Hair follicular keratinocyte (primary cell): ENCODE measurements at places on chromosomes 1 and 21. TPM values are rescaled to one million over a fixed set of nuclear protein-coding genes. Genes with fewer than 3 reads are reported as not detected.

TMOD4 gene
- 1.2 TPM in 1 of 2 replicates, not detected in the other for total RNA-seq

DPYD gene
- total RNA-seq: 5.0 and 7.7 TPM in 2 replicates

PRAMEF11 gene
- total RNA-seq: not detected in 2 replicates

KCNAB2 gene
- 1.6 and 11.3 TPM in 2 replicates for total RNA-seq

IL20 gene
- 5.0 and 13.7 TPM in 2 replicates for total RNA-seq

HSD3B1 gene
- not detected in 2 replicates for total RNA-seq

LRRC3 gene
- total RNA-seq: 1.9 and 3.3 TPM in 2 replicates

OR2L8 gene
- total RNA-seq: not detected in 2 replicates

ACTA1 gene
- not detected in 2 replicates for total RNA-seq

VCAM1 gene
- not detected in 2 replicates for total RNA-seq

XCL2 gene
- not detected in 2 replicates for total RNA-seq

PEF1 gene
- 82.5 and 89.6 TPM in 2 replicates for total RNA-seq

MUL1 gene
- 30.5 and 34.2 TPM in 2 replicates for total RNA-seq

RHEX gene
- total RNA-seq: not detected in 2 replicates

GPR25 gene
- total RNA-seq: not detected in 2 replicates

TCP10L gene
- not detected in 2 replicates for total RNA-seq

ASTN1 gene
- not detected in 2 replicates for total RNA-seq

S100A9 gene
- 1,435 and 1,560 TPM in 2 replicates for total RNA-seq

FAM72C gene
- total RNA-seq: 1.2 and 5.9 TPM in 2 replicates

LRRC40 gene
- 17.6 and 23.2 TPM in 2 replicates for total RNA-seq

FAM110D gene
- not detected in 2 replicates for total RNA-seq

CYP4A11 gene
- total RNA-seq: not detected in 2 replicates

RXFP4 gene
- total RNA-seq: 0.23 TPM in 1 of 2 replicates, not detected in the other

ZNF593OS gene
- not detected in 2 replicates for total RNA-seq

KRTAP10-1 gene
- total RNA-seq: not detected in 2 replicates

OR2L3 gene
- not detected in 2 replicates for total RNA-seq

CEPT1 gene
- 30.9 and 37.5 TPM in 2 replicates for total RNA-seq

TRIM45 gene
- 1.6 and 2.7 TPM in 2 replicates for total RNA-seq

ZNF593 gene
- 55.7 and 57.6 TPM in 2 replicates for total RNA-seq

IVL gene
- 5.2 and 10.2 TPM in 2 replicates for total RNA-seq

WNT4 gene
- total RNA-seq: 0.08 TPM in 1 of 2 replicates, not detected in the other

ADCY10 gene
- 0.15 and 0.86 TPM in 2 replicates for total RNA-seq

ADGRL4 gene
- total RNA-seq: 0.42 TPM in 1 of 2 replicates, not detected in the other

DAB1 gene
- total RNA-seq: not detected in 2 replicates

SLAMF9 gene
- 2.5 TPM in 1 of 2 replicates, not detected in the other for total RNA-seq

FCRL5 gene
- total RNA-seq: not detected in 2 replicates

HSPA6 gene
- 0.23 and 0.27 TPM in 2 replicates for total RNA-seq

CR2 gene
- not detected in 2 replicates for total RNA-seq

NGF gene
- not detected in 2 replicates for total RNA-seq
